ENCODE measurements at places on chromosomes 2 and 18.

- DNase-seq, result no peak
Measured at GRCh38 chr2:15730545-15731212, 139.0 kb downstream of the DDX1 start.

- DNase-seq, result no peak
Measured at GRCh38 chr2:173223871-173224270, 130.8 kb upstream of the CDCA7 start.

DNA sequence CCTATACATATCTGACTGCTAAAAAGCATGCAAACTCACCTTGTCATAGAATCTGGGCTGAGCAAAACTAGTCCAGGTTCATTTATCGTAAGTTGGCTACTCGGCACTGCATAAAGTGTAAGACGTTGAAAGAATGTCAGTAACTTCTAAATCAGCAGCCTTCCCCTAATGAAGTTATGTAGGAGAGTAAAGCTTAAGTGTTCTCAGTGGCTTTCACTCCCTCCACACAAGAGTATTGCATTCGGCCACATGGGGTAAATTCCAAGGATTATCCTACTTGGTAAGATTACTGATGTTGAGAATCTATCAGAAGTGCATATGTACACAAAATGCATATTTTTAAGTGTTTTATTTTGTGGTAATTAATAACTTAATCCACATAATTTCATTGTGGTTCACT, 130.1 kb downstream of the LCLAT1 start:
- DNase-seq, result no peak

GRCh38 chr2:238875471-238876231, 27.8 kb downstream of the TWIST2 start:
- DNase-seq, result no peak

DNA sequence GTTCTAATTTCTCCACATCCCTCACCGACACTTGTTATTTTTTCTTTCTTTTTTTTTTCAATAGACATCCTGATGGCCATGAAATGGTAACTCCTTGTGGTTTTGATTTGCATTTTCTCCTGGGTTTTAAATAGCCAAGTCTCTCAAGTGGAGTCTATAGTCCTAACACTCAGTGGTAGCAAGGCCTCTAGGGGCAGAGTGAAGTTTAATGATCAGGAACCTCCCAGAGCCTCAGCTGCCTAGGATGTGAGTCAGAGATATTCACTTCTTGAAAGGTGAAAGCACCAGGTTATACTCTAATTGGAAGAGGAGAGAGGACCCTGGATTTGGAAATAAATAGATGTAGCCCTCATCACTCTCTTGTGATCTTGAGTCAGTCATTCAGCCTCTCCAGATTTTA, 62.7 kb upstream of the CAPN13 start:
- no peak for DNase-seq

- no peak for DNase-seq
Measured at GRCh38 chr2:149314687-149315086, 15.7 kb upstream of the LYPD6 start.

GRCh38 chr2:20207051-20207450, 17.9 kb downstream of the SDC1 start:
- DNase-seq, result no peak
